ENCODE measurements at places on chromosomes 4 and X.

- DNase-seq, result no peak
Measured at GRCh38 chr4:82415922-82416365, 14.3 kb downstream of the HNRNPDL start.

- no peak for DNase-seq
Measured at GRCh38 chrX:45750639-45751038, 550.0 kb upstream of the DIPK2B start.

DNA sequence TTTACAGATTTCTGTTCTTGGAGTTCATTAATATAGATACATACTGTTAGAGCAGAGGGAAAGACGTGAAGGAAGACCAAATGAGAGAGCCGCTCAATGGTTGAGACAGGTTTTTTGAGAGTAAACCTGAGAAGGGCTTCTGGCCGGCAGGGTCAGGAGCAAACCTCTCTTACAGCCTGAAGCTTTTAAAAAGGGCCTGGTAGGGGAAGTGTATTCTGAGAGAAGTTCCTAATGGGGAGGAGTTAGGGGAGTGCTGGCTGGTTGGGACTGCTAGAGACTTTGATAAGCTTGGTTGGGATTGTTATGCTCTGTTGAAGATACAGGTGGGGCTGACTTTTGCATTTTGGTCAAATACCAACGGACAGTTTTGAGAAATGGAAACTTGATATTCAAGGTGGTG, 186.8 kb upstream of the PABPC4L start:
- no peak for DNase-seq

- no peak for DNase-seq
Measured at GRCh38 chr4:159980826-159981468, 878.1 kb downstream of the RAPGEF2 start.

DNA sequence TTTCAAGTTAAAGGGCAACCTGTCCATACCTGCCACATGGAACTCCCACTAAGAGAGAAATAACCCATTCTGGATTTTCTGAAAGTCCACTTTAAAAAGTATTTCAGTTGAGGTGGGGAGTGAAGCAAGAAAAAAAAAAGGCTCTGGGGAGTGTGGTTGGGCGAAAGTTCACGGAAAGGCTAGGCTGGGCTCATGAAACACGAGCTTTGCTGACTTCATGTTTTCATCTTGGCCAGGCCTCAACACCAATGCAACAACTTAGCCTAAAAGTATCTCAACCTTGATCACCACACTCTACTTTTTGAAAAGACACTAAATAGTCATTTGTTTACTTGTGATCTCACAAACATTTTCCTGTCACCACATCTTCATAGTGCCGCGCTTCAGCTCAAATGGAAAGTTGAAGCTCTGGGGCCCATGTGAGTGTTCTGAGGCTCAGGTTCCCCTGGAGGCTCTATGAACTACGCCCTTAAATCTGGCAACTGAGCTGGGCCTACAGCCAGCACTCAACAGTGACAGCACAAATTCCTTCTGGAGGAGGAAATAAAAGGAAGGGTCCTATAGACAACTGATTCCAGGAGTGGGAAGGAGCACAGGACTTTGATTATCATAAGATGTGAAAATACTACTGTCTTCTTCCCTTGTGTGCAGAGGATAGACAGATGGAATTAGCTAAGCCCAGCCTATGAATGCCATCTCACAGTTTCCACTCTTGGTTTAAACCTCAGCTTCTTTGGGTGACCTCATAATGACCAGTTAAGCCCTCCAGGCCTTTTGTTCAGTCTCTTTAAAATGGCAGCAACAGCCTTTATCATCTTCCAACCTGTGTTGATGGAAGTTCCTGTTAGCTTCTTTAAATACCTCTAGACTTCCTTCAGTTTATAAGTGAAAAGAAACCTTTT, 5.1 kb downstream of the CD40LG start:
- DNase-seq, result no peak

Measured in fibroblast of skin of abdomen (primary cell).